GM12865 (cell line): ENCODE measurements at places on chromosomes 13 and 19.
A peak's percentile ranks its signal among the peaks of the same experiment; 100 is the strongest.

DNA sequence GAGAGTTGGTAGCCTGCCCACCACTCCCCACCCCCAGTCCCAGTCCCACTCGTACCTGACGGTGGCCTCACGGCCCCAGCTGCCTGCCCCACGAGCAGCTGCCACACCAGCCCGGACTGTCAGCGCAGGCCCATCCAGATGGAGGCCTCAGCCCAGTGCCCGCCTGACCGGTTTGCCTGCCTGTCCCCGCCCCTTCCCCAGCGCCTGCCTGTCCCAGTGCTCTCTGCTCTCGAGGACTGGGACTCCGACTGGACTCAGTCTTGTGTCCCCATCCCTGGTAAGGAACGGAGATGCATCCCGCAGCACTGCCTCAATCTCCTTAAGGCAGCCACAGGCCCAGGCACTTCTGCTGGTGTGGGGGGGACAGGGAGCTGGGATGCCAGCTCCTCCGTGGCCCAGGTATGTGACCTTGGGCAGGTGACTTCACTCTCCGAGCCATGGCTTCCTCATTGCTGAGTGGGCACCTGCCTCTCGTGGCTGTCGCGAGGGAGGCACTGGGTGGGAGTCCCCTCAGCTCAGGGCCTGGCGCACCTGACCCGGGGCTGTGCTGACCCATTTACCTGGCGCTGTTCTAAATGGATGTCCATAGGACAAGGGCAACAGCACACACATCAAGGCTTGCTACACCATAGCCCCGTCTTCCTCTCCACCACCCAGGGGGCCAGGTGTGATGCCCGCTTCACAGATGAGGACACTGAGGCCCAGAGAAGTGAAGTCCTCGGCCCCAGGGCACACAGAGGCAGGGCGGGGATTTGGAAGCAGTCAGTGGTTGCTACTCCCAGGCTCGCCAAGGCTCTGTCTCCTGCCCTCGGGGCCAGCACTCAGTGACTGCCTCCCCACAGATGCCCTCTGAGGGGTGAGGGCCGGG is at the start of gene NKPD1:
TSS of gene NKPD1 (minus strand) at position 113 of the 868 bp plus-strand sequence. CDS start 832 bp downstream, outside the sequence.
- no peak for DNase-seq

- DNase-seq = no peak
Measured at GRCh38 chr13:45474584-45475454, 10.1 kb downstream of the COG3 start.

GRCh38 chr19:16541526-16542044 is 652 bp downstream of the CHERP start:
- peak; percentile 40 for DNase-seq

DNA sequence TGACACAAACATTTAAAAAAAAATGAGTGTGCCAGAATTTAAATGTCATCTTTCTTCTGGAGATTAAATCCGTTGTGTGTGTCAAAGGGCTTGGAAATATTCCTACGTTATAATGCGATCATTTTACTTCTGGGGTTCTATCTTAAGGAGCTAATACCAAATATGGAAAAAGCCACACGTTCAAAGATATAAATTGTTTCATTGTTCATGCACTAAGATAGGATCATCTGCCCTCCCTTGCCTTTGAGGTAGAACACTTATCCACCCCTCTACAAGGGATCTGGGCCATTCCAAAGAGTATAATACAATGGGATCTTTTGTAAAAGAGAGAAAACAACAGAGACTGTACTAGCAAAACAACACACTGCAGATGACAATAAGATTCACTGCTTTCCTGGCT is 64.9 kb downstream of the ANKRD10 start:
- no peak for DNase-seq

DNA sequence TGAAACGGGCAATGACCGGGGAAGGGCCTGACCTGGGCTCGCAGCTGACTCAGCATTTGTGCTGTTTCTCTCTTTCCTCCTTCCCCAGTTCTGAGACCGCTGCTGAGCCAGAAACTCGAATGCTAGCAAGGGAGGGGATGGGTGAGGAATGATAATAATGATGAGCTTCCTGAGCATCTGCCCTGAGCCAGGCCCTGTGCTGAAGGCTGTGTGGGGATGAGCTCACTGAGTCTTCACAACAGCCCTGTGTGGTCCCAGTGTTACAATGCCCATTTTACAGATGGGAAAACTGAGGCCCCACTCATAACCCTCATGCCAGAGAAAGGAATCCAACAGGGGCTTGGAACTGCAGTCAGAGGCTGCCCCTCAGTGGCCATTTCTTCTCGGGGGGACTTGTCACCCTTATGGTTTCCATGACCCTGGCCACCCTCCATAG is 8.1 kb downstream of the SULT2B1 start:
- DNase-seq = peak; percentile 10

DNA sequence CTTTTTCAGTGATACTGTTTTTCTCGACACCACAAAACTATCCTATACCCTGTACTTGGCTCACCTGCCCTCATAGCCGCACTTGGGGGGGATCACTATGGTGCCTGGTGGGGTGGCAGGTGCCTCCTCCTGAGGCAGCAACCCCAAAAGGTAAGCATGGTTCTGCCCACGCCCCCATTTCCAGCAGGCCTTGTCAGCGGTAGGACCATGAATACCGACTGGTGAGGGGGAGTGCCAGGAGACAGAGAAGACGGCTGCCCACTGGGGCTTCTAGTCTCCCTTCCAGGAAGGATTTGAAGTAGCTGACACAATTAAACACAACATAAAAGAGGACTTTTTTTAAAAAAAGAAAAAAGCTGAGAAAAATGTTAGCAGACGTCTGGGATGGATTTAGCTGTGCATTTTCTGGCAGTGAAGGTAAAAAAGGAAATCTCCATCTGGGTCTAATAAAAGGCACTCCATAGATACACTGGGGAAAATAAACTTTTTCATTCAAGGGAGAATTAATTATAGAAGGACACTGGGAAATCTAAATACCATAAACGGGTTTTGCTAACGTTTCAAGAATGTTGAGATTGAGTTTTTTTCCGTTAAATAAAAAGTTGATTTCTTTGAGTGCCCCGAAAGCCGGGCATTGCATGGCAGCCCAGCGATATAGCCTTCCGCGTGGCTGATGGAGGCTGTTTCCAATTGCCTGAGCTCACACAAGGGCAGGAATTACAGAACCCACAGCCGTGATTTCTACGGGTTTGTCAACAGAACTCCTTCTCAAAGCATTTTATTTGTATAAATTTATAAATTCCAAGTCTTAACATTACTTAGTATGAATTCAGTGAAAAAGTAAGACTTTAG is 45.1 kb downstream of the ATP11A start:
- DNase-seq = no peak

- no peak for DNase-seq
Measured at GRCh38 chr19:34236035-34236987, 18.0 kb upstream of the GARRE1 start.

- DNase-seq = no peak
Measured at GRCh38 chr13:32175307-32175706, 139.9 kb downstream of the ZAR1L start.

DNA sequence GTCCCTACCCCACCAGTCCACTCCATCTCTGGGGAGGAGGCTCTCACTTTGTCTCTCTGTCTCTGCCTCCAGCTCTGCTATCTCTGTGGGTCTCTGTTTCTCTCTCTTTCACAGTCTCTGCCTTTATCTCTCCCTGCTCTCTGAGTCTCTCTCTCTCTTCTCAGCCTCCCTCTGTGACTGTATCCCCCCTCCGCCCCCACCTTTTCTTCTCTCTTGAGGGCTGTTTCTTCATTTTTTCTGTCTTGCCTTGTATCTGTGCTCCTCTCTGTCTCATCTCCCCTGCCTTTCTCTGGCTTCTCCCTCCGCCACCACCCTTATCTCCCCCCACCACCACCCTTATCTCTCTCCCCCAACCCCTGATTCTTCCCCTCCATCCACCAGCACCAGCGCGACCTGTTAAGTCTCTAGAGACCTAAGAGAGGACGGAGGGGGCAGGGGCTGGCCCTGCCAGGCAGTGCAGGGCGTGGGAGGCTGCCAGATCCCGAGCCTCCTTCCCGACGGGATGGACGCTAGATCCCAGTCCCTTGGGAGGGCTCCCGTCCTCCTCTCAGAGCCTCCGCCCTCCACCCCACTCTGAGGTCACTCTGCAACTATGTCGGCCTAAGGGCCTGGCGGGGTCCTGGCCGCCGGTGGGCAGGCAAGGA is 1.0 kb downstream of the AXL start:
- no peak for DNase-seq

- DNase-seq = no peak
Measured at GRCh38 chr13:25722893-25723292, 328.9 kb downstream of the SHISA2 start.

- no peak for DNase-seq
Measured at GRCh38 chr19:6415591-6416190, 8.9 kb downstream of the KHSRP start.

GRCh38 chr13:36516225-36516624 is 83.9 kb downstream of the CCNA1 start:
- DNase-seq = no peak

DNA sequence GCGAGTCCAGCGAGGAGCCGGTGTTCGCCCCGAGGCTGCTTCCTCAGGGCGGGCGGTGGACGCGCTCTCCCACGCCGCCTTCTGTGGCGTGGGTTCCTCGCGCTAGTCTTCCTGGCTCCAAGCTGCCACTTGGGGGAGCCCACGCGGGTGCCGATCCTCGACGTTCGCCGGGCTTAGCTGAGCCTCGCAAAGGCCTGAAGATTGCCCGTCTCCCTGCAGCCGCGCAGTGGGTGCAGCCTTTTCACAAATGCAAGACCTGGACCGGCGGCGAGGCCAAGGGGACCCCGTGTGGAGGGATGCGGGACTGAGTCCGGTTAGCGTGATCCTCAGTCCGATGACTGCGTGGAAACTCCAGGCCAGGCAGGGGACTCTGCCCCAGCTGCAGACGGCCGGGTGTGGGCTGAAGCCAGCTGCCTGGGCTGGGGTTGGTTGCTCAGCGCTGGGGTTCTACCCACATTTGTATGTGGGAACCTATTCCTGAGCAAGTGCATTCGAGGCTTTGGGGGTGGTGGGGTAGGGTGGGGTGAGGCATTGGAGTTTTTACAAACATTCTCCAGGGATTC is 16.6 kb upstream of the LRP3 start:
- no peak for DNase-seq

DNA sequence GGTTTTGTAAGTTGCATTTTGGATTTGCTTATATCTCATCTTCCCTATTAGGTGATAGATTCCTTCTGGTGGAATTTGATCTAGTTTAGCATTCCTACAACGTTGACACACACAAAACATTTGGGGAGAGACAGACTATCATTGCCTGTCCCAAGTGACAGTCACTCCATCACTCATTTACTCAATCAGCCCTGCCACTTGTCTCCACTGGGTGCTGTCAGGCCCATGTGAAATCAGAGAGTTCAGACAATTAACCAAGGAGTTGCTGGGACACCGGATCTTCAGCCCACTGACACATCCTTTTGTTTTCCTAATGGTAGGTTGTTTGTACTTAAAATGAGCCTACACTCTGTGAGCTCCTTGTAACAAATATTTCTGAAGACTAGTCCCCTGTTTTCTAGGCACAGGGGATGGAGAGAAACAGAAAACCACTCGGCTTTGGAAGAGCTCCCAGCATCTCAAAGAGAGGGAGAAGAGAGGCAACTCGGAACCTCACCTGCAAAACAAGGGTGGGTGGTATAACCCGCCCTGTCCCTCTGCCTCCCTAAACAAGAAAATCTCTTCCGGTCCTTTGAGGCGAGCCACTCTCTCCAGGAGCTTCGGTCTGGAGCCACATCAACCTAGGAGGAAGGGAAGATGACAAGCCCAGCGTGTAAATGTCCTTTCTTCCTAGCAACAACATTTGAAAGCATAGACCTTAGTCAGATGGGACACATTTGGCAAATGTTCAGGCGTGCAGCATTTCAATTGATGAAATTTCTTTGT is 440.9 kb upstream of the KLF12 start:
- no peak for DNase-seq

DNA sequence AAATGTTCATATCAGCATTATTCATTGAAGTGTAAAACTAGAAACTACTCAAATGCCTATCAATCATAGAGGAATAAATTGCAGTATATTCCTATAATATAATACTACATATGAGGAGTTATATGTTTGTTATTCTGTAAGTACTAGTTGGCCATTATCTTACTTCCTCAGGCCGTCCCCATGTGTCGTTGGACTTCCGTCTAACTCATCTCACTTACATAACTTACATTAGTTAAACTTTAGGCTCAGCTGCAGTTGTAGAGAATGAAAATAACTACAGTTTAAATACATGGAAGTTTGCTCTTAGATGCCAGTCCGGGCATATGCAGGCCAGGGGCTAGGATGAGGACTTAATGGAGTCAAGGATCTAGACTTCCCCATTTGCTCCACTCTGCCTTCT is 8.6 kb upstream of the EPSTI1 start:
- no peak for DNase-seq

DNA sequence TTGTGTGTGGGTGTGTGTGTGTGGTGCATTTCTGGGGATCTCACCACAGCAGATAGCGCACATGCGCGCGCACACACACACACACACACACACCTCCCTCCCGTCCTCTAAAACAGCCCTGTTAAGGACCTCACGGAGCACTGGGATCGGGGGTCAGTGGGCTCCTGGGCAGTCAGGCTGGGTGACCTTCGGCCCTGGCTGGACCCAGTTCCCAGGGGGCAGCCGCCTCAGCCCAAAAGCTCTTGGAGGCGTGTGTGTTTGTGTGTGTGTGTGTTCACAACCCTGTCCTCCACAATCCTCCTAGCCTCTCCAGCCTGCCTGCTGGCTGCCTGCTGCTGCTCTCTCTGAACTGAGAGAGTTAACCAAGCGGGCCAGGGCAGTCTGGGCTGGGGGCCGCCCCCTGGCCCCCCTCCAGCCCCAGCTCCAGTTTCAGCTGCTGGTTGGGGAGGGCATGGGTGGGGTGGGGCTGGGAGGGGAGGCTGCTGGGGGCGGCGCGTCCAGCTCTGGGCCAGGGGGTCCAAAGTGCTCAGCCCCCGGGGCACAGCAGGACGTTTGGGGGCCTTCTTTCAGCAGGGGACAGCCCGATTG is at the start of gene FXYD1:
TSS of gene FXYD1 (plus strand) at position 520 of the 588 bp plus-strand sequence. CDS start 1,256 bp downstream, outside the sequence.
- DNase-seq = no peak

- DNase-seq = no peak
Measured at GRCh38 chr13:25136880-25137787, 35.0 kb downstream of the AMER2 start.

DNA sequence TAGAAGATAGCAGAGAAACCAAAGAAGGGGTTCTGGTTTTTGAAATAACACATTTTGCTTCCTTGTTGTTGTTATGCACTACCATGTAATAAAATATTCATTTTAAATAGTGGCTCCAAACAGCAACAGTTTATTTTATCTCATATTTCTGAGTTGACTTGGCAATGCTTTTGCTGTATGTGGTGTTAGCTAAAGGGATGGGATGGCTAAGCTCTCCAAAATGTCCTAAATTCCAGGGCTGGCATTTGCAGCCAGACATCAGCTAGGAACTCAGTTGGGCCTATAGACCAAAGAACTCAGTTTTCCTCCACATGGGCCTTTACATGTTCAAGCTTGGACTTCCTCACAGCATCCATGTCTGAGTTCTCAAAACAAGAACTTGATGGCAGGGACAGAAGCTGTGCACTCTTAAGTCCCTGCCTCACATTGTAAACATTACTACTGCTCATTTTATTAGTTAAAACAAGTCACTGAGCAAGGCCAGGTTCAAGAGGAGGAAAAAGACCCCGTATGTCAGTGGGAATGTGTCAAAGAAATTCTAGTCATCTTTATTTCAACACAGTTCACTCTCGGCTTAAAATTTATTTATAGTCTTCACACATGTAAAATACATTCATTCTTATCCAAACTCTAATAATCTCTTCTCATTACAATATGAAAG is 819.3 kb upstream of the PCDH20 start:
- DNase-seq = no peak
